ENCODE measurements at places on chromosomes 4 and X.

- no peak for DNase-seq
These were observed 13.4 kb upstream of the COL25A1 start for GRCh38 chr4:109315818-109316217.

DNA sequence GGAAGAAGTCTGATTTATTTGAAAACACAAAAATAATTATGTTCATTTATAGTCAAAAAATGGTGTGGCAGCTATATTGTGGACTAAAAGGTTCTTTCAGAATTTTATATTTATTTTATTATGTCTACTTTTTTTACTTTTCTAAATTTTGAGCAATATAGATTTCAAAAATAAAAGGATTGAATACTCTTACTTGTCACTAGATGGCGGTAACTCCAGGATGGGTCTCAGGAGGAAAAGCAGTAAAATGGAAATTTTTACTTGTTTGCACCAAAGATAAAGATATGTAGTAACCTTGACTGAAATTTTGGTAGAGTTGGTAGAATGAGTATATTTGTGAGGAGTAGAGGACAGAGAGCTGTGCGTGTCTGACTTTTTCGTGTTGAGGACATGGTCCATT is 14.5 kb upstream of the DACH2 start:
- no peak for DNase-seq

- DNase-seq: no peak
These were observed 180.4 kb downstream of the CPEB2 start for GRCh38 chr4:15182600-15183220.

DNA sequence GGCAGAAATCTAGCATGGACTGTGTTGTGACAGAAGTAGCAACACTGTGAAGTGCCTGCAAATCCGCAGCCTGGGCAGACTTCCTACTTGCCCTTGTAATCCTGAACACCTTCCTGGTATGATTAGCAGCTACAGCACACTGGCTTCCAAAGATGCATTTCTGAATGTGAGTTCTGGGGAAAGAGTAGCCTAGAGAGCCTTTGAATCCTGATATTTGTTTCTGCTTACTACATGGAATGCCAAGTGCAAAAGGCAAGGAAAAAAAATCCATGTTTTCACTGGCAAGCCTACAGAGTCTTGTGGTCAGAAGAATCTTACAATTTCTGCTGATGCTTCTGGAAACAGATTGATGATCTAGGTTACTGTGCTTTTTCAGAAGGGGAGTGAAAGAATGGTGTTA is 223.7 kb downstream of the COL25A1 start:
- no peak for DNase-seq

GRCh38 chr4:89410687-89411086 is 103.1 kb upstream of the GPRIN3 start:
- no peak for DNase-seq

DNA sequence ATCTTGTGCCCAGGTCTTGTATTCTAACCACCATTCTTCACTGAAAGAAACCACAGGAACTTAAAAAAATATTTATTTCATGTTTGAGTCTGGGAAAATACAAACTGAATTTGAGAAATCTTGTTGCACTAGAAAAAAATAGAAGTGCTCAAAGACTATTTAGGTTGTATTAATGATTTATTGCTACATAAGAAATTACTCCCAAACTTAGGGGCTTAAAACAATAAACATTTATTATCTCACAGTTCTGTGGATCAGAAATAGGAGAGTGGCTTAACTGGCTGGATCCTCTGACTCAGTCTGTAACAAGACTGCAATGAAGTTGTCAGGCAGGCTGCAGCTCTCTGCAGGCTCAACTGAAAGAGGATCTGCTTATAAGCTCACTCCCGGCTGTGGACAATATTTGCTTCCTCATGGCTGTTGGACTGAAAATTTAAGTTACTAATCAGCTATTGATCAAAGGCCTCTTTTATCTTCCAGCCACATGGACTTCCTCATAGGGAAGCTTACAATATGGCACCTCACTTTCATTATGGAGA is 295.4 kb upstream of the FAM241A start:
- DNase-seq: no peak

- no peak for DNase-seq
These were observed 7.9 kb upstream of the SH3RF1 start for GRCh38 chr4:169278624-169279023.

DNA sequence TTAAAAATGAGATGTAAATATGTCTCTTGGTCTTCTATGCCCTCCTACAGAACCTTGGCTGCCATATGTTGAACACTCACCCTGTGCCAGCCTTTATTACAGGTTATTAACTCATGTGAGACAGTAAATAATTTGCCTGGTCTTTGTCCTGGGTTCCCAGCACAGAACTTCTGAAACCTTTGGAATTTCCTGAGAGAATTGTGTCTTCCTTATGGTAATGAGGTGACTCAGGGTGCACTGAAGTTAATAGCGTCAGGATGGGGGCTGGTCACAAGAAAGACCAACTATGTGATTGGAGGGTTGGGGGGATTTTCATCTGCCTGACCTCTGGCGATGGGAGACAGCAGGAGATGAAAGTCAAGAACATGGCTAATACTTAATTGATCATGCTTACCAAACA is 289.8 kb upstream of the STS start:
- DNase-seq: no peak

DNA sequence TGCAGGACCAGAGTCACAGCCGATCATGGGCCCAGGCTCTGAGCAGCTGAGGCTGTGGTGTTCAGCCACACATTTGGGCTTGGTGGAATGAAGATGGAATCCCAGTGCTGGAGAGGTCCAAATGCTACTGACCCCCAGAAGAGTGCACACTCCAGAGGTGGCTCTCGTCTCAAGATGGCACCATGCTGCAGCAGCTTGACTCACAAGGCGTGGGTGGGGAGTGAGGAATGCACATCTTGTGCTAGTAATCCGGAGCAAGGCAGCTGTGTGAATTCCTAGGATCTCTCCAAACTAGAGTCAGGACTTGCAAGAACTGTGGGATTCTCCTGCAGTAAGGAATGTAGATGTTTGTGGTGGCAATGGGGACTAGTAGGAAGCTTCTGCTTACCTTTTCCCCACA is 28.7 kb downstream of the RAB28 start:
- no peak for DNase-seq

DNA sequence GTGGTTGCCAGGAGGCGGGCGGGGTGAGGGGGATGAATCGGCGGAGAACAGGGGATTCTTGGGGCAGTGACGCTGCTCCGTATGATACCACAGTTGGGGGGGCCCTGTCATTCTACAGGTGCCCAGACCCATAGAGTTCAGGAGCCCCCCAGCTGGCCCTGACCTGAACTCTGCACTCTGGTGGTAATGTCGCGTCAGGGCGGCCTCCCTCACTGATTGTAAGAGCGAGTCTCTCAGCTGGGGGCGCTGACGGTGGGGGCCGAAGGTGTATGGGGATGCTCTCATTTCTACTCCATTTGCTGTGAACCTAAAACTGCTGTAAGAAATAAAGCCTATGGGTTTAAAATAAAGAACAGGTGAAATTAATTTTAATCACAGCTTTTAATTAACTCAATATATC is 91.8 kb upstream of the PSAPL1 start:
- no peak for DNase-seq

DNA sequence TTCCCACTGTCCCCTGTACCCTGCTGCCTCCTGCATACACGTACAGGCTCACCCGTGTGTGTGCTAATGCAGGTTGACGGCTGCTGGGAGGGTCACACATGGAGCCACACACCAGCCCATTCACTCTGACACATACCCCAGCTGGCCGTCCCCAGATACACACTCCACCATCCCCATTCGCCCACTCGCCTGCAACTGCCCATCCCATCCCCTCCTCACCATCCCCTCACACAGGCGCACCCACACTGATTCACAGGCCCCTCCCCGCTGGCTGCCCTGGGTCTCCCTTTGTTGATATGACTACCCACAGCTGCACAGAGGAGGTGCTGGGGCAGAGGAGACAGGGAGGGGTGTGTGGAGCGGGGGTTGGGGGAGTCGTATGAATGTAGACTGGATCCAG is 25.7 kb downstream of the PJA1 start:
- no peak for DNase-seq

GRCh38 chrX:116667346-116668134 is 204.8 kb upstream of the CT83 start:
- DNase-seq: no peak

- DNase-seq: no peak
These were observed 1297.3 kb downstream of the C4orf33 start for GRCh38 chr4:130393231-130393630.

DNA sequence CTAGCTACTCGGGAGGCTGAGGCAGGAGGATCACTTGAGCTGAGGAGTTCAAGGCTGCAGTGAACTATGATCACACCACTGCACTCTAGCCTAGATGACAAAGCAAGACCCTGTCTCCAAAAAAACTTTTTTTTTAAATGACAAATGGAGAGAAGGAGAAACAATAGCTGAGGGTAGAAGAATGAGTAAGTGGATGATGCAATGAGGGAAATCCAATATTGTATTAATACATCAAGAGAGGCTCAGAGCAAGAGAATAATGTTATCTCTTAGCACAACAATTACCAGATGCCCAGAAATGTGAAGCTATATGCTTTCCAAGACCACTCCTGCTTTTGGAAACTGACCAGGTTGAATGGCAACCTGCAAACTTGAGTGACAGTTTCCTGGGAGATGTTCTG is 19.9 kb upstream of the GPR173 start:
- no peak for DNase-seq

GRCh38 chr4:52038103-52038912 is at the start of gene SGCB:
TSS of gene SGCB (minus strand) at chr4:52038299. CDS start at chr4:52038259, 40 bp downstream.
- DNase-seq: peak; percentile 50

- no peak for DNase-seq
These were observed 1138.8 kb downstream of the ARAP2 start for GRCh38 chr4:35105486-35105885.

DNA sequence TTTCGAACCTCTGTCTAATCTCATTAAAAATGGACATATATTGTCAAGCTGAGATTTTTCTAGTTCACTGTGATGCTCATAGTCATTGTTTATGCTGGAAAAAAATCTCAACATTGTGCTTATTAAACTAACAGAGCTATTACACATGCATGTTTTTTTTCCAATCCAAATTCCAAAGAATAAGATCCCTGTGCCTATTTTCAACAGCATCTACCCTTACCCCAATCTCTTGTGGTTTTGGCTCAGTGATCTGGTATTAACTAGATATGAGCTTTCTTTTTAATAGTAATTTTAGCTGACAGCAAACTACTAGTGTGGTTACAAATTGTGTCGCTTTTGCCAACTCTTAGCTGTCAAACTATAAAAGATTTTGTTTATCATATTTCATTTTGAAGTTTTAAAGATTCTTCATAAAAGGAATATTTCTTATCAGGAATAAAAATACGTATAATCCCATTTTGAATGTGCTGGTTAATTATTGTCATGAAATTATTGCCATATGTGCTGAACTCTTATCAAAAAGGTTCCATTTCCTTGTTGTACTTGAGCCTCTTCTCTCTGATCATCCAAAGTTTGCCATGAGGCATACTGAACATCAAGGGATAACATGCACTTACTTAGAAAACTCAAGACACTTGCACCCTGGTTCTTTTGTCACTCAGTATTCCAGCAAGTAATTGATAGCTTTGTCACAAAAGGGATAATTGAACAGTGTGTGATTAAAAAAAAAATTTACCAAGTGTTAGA is 241.2 kb downstream of the ARHGAP24 start:
- no peak for DNase-seq

GRCh38 chr4:27638163-27638915 is 777.7 kb downstream of the STIM2 start:
- DNase-seq: no peak

DNA sequence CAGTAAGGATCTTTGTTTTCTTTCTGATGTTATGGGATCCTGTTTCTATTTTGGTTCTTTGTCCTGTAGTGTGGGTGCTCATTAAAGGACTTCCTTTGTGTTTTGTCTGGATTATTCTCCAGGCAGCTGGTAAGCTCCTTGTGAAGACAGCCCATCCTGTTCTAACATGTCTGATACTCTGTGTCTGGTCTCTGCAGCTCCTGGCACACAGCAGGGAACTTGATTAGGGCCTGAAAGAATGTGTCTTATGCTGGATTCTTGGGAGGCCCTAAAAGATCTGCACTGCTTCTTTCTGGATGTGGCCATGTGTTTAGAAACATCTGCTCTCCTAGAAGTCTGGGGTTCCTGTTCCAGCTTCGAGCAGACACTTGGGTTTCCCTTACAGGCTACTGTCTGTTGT is 38.1 kb upstream of the ATXN3L start:
- DNase-seq: no peak

- no peak for DNase-seq
These were observed 736.7 kb upstream of the INTU start for GRCh38 chr4:126895988-126896570.

DNA sequence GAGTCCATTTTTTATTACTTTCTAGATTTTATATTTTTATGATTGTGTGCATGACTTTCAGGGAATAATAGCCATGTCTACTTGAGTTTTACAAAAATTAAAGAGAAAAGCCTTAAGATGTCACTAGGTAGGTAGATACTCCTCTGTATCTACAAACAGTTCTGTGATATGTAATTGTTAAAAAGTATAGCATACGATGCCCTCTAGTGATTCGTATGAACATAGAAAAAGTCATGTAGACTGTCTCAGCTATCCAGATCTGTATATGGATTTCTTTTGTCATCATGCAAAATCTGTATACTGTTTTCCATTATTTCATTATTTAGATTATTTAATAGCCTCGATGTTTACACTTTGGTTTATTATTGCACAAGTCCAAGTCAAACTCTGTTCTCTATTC is 856.6 kb downstream of the CENPC start:
- DNase-seq: no peak

DNA sequence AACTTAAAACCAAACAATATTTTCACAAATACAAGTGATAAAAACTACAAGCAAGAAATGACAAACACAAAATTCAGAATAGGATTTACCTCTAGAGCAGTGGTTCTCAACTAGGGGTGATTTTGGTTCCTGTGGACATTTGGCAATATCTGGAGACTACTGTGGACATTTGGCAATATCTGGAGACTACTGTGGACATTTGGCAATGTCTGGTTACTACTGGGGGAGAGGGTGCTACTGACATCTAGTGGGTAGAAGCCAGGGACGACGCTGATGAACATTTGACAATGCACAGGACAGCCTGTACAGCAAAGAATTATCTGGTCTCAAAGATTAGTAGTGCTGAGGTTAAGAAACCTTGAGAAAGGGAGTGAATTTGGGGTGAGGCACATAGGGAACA is 169.8 kb downstream of the CLCN4 start:
- DNase-seq: no peak

DNA sequence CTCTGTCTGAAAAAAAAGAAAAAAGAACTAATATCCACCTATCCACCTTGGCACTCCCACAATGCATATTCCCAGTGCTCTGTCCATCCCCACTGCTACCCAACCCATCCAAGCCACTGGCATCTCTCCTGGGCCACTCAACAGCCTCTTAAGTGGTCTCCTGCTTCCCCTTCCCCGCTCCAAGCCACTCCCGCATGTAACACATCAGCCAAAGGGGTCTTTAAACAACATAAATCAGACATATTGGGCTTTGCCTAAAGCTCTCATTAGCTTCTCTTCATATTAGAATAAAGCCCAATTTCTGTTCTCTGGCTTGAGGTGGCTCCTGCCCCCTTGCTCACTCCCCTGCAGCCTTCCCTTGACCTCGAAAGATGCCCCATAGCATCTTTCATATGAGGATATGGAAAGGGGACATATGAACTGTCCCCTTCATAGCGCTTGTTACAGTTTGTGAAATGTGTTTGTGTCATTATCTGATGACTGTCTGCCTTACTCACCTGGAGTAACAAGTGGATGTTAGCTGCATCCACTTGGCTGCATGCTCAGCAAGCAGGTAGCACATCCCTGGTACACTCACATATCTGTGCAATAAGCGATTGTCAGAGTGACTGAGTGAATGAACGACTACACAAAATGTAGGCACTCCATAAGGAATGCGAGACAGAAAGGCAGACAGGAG is 3.1 kb downstream of the BLOC1S4 start:
- no peak for DNase-seq
